ENCODE measurements at places on chromosomes 6 and 20.

DNA sequence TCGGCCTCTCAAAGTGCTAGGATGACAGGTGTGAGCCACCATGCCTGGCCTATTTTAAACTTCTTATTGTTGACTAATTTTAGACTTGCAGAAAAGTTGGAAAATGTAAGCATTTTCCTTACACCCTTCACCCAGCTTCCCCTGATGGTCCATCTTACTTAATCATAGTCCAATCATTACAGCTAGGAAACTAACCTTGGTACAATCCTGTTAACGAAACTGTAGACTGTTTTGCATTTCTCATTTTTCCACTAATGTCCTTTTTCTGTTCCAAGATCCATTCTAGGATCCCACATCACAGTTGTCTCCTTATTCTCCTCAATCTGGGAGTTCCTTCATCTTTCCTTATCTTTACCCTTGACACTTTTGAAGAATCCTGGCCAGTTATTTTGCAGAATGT, 659 bp upstream of the GFRA4 start:
- no peak for DNase-seq

GRCh38 chr6:112268654-112269053, 14.3 kb upstream of the LAMA4 start:
- no peak for DNase-seq

DNA sequence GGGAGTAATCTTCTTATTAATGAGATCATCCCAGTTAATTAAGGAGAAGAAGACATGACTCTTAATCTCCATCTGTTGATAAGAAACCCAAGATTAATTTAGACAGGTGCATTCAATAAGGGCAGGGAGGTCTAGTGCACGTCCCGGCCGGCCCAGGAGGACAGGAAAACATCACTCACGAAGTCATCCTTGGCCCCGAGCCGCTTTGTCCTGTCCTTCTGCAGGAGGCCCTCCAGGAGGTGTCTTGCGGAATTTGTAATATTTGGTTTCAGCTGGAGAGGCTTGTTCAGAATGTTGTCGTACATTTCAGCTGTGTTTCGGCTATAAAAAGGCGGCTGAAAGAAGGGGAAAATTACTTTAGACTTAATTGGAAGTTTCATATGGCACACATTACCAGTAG, 118.4 kb upstream of the SLC2A12 start:
- DNase-seq: no peak

DNA sequence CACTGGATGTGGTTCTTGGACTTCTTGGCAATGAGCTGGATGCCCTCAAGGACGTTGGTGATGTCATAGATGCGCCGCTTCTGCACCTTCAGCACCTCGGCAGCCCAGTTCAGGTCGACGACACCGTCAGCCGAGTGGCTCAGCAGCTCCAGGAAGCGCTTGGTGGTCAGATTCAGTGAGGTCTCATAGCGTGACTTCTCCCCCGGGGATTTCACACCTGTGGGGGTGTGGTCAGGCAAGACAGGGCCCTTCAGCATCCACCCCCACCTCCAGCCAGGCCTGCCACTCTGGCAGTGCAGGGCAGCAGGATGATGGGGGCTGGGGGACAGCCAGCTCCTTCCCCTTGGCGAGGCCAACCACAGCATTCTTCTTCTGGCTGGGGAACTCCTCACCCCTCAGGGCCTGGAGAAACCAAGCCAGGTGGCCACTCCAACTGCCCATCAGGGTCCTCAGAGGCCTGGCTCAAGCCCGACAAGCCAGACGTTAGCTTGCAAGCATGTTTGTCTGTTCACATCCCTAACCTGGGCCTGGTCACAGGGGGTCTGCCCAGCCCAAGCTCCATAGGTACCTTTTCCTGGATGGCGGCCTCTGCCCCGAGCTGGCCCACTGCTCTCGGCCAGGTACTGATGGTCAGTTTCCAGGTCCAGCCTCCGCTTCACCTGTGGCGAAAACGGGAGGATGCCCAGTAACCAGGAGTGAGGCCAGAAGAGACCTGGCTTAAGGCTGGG, 5.7 kb upstream of the NECAB3 start:
- no peak for DNase-seq

DNA sequence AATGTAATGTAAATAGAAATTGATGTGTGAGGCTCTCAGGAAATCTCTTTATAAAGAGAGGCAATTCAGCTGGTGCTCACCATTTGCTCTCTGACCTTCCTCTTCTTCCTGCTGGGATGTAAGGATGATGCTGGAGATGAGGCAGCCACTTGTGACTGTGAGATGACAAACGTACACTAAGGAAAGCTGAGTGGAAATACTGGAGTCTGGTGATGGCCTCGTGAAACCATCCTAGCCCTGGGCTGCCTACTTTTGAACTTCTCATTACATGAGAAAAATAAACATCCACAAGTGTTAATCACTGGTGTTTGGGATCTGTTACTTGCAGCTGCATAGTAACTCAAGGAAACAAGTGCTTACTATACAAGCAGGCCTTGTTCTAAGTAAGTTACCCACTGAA, 114.9 kb upstream of the NHSL1 start:
- DNase-seq: no peak

- no peak for DNase-seq
Measured at GRCh38 chr6:9896806-9897205, 518.1 kb downstream of the TFAP2A start.

- DNase-seq: no peak
Measured at GRCh38 chr20:57270204-57270984, 4.0 kb upstream of the BMP7 start.

DNA sequence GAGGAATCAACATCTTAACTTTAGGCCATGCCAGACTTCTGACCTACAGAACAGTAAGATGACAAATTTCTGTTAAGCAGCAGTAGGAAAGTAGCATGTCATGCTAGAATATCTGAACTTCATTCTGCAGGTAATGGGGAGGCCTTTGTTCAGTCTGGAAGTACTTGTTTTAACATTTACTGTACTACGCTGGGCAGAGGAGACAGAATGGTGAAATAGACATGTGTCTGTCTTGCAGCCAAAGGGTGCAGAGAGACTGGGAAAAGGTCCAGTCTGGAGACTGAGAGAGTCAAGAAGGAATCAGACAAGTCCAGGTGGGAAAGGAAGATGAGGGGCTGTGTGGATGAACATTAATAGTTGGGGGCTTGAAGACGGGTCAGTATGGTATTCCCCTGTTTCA, 17.5 kb upstream of the ZBTB2 start:
- no peak for DNase-seq

- DNase-seq: no peak
Measured at GRCh38 chr6:121064345-121064744, 269.9 kb downstream of the TBC1D32 start.

GRCh38 chr6:32462609-32463008, 22.9 kb downstream of the HLA-DRA start:
- no peak for DNase-seq

- DNase-seq: no peak
Measured at GRCh38 chr6:74439123-74439811, 743.3 kb downstream of the CD109 start.

GRCh38 chr6:98044151-98044561, 761.1 kb upstream of the MMS22L start:
- DNase-seq: no peak

DNA sequence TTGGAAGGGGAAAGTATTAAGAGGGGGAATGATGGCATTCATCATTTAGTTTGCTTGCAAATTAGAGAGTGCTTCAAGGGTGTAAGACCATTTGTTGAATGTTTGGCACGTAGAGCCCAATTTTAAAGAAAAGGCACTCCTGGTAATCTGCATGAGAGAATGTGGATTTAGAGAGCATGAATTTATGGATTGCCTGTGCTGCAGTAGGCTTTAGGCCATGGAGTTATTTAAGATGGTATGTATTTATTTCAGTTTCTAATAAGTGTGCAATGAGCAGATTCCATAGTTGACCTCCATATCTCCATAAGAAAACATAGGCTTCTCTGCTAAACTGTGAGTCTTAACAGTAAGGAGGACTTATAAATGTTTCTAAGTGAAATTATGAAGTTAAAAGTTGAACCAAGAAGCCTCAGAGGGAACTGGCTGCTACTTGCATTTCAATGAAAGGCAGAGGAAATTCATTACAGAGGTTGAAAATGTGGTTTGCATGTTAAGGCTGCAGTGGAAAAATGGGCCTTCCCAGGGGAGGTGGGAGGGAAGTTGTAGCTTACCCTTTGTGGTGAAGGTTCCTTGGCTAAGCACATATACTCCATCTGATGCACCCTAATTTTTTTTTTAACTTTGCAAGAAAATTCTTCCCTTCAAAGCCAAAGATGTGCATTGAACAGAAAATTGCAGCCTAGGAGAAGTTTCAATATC, 134.2 kb downstream of the CARMIL1 start:
- DNase-seq: no peak
